ENCODE measurements at places on chromosomes 6 and 20.

- DNase-seq, result no peak
These were observed 95.1 kb upstream of the FOXP4 start for GRCh38 chr6:41451039-41451438.

- DNase-seq, result no peak
These were observed 2.6 kb downstream of the TFEB start for GRCh38 chr6:41732591-41733359.

GRCh38 chr6:32047084-32047478 lies 8.9 kb downstream of the CYP21A2 start:
- no peak for DNase-seq

- DNase-seq, result peak; percentile 27
These were observed 39.7 kb upstream of the TULP1 start for GRCh38 chr6:35552285-35552917.

DNA sequence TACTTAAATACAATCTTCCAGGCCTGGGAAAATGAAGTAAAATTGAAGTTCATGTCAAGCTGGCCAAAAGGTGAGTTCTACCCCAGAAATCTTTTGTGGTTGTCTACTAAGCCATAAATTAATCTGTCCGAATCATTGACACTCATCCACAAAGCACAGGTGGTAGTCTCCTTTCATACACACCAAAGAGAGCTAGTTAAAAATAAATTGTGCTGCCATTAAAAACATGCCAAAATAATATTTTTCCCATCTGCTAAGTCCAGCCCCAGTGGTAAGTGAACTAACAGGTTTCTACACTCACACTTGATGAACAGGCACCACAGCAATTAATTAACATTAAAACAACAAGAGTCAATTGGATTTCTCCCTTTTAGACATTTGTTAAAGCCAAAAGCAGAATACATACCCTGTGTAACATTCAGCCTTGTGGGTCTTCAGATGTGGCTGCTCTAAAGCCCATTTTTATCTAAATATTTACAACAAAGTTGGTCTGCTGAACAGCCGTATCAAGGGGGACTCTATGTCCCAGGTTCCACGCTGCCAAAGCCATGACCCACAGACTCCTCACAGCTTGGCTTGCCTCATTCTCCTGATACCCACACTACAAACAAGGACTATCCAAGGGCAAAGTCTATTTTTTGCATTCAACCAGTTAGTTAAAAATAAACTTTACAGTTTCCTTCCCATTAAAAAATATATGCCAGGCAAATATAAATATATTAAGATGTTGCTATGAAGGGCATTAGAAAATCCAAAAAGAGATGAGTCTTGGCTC lies 490.4 kb downstream of the BMP2 start:
- no peak for DNase-seq

DNA sequence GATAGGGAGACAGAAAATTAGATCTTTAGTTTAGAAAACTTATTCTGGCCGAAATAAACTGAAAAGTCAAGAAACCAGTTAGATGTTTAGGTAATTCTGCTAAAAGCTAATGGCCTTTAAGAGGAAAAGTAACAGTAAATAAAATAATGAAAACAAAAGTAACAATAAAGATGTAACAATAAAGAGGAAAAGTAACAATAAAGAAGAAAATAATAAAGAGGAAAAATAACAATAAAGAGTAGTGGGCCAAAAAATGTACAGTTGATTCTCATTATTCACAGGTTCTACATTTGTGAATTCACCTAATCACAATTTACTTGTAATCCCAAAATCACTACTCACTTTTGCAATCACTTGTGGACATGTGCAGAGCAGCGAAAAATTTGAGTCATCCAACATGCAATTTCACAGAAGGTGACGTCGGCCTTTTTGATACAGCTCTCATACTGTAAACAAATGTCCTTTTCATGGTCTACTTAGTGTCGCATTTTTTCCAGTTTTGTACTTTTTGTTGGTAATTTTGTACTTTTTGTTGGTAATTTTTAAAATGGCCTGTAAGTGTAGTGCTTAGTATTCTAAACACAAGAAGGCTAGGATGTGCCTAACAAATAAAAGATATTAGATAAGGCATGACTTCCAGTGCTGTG lies 24.0 kb downstream of the HBS1L start:
- DNase-seq, result no peak

- DNase-seq, result no peak
These were observed 69.6 kb upstream of the TFB1M start for GRCh38 chr6:155383913-155384312.

GRCh38 chr6:86949771-86950170 lies 12.4 kb downstream of the HTR1E start:
- DNase-seq, result no peak

DNA sequence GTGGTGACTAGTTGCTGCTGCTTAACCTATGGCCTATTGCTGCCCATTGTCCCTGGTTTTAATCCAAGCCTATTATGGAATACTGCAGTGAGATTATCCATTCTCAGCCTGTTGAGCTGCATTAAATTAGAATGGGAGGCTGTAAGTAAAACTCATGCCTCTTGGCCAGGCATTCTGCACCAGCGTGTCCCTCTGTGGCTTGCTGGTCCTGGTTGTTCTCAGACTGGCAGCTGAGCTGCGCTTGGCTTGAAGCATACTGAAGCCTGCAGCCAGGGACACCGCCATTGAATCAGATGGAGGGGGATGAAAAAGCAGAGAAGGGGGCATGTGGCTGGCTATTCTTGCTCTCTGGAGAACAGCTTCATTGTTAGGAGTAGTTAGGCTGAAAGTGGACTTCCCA lies 15.6 kb downstream of the LRRN4 start:
- no peak for DNase-seq

DNA sequence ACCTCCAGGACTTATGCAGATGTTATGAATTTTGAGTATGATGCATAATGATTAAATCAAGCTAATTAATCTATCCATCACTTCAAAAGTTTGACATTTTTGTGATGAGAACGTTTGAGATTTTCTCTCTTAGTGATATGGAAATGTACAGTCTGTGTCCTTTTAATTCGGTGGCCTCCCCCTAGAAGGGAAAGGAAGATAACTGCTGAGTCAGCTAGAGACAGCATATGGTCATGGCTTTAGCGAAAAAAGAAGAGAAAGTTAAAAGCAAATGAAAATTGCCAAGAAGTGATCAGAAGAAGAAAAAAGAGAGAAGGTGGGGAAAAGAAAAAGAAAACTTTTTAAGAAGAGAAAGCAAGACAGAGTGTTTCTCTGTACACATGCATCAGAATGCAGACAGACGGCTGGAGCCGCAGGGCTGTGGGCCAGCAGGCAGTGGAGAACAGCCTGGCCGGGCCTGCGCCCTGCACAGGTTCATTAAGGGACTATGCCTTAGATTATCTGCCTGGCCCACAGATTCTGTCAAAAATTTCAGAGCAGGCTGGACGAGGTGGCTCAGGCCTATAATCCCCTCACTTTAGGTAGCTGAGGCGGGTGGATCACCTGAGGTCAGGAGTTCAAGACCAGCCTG lies 7.7 kb downstream of the PRR18 start:
- DNase-seq, result no peak

DNA sequence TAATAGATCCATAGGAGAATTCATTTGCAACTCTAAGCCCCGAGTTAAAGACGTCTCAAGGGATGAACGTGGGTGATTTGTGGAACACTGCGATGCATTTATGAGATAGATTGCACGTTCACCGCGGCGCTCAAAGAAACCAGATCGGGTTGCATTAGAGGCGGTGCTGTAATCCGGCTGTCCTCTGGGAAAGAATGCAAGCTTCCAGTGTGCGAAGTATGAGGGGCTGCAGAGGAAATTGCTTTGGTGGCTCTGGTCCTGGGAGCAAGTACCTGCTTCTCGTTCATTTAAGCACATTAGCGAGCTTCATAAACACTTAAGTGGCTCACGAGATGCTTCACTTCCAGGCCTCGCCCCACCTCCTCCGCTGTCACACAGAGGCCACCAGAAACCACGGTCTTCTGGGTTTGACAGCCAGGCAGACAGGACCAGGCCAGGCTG lies 182.3 kb downstream of the CDH4 start:
- no peak for DNase-seq

GRCh38 chr6:37172912-37173492 lies 3.0 kb downstream of the PIM1 start:
- DNase-seq, result no peak

GRCh38 chr20:18276821-18277220 lies 11.5 kb upstream of the ZNF133 start:
- DNase-seq, result peak; percentile 7

DNA sequence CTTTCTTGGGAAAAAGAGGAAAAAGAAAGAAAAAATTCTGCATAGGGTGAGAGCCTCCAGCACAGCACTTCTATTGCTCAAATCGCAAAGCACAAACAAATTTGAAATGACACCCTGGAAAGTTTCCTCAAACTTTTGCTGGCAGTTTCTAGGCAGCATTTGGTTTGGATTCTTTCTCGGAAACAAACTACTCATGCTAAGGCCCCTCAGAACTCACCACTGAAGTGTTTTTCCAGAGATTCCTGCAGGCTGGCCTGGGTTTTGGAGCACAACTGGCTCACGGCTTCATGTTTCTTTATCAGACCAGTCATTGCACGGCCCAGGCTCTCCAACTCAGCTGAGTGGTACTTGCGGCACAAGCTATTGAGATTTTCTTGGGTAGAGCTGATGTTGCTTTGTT lies 237.8 kb downstream of the SYNE1 start:
- no peak for DNase-seq

DNA sequence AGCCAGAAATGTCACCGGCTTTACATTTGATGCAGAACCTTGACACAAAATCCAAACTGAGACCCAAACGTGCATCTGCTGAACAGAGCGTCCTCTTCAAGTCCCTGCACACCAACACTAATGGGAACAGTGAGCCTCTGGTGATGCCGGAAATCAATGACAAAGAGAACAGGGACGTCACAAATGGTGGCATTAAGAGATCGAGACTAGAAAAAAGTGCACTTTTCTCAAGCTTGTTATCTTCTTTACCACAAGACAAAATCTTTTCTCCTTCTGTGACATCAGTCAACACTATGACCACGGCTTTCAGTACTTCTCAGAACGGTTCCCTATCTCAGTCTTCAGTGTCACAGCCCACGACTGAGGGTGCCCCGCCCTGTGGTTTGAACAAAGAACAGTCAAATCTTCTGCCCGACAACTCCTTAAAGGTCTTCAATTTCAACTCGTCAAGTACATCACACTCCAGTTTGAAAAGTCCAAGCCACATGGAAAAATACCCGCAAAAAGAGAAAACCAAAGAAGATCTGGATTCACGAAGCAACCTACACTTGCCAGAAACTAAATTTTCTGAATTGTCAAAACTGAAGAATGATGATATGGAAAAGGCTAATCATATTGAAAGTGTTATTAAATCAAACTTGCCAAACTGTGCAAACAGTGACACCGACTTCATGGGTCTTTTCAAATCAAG lies 108.4 kb downstream of the RTN4IP1 start:
- peak; percentile 73 for DNase-seq

GRCh38 chr20:61973515-61974356 lies 91.9 kb downstream of the TAF4 start:
- no peak for DNase-seq

GRCh38 chr6:33198853-33199436 lies 1.5 kb downstream of the RXRB start:
- no peak for DNase-seq

- DNase-seq, result no peak
These were observed 34.0 kb downstream of the NCOA6 start for GRCh38 chr20:34791289-34792020.

DNA sequence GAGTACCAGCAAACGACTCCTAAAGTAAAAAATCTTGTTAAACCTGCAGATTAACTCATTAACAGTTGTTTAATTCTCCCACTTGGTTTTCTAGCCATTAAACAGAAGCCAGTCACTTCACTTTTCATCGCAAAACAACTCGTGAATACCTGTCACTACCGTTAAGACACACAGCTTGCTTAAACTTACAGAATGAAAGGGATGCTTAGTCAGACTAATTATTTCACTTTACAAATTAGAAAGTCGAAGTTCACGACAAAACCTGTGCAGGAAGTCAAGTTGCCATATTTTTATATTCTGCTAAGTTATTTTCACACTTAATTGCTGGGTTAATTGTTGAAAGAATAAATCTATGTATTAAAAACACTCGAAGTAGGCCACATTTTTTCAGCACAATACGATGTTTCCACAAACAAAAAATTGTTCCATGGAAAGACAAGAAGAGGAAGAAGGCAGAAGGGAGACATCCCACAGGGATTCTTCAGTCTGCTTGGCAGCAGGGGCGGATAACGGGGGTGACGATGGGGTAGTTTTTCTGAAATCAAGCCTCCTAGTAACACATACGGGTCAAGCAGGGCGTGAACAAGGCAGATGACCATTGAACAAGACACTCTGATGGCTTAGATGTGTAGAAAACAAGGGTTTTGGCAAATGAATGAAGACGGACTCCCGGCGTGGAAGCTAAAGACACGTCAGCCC lies 933 bp downstream of the SSR1 start:
- DNase-seq, result no peak

- DNase-seq, result no peak
These were observed 309.3 kb upstream of the SUPT3H start for GRCh38 chr6:45686841-45687569.

GRCh38 chr20:34997131-34997561 lies 41.5 kb downstream of the MYH7B start:
- no peak for DNase-seq

GRCh38 chr20:13809855-13810254 lies 25.0 kb downstream of the NDUFAF5 start:
- DNase-seq, result no peak

GRCh38 chr20:40670253-40670652 lies 18.8 kb downstream of the MAFB start:
- DNase-seq, result no peak

GRCh38 chr6:101429845-101430244 lies 36.3 kb downstream of the GRIK2 start:
- DNase-seq, result no peak

Data from activated CD4-positive, CD25-positive, alpha-beta regulatory T cell treated with anti-CD3 and anti-CD28 coated beads, Interleukin-2, amount 50 U/mL, for 16 hours (primary cell).